ENCODE measurements at places on chromosomes 5 and 9.

- no peak for DNase-seq
Observed at GRCh38 chr5:128842241-128842640, 123.0 kb upstream of the SLC27A6 start.

DNA sequence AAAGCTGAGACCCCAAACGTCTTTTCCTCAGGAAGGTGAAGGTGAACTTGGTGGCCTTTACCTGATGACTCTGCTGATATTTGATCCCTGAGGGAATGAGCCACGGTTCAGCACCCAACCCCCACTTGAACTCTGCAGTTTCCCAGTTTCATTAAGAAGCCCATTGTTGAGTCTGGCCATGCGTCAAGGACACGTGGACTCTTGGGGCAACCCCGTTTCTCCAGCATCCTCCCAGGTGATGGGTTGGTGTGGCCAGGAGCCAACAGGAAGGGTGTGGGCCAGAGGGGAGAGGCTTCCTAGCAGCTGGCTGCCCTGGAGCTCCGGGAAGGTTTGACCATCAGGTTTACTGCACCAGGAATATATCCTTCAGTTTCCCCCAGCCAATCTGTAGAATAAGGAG is 59.5 kb upstream of the GNE start:
- DNase-seq: no peak

- no peak for DNase-seq
Observed at GRCh38 chr5:71836559-71837112, 117.6 kb downstream of the CARTPT start.

DNA sequence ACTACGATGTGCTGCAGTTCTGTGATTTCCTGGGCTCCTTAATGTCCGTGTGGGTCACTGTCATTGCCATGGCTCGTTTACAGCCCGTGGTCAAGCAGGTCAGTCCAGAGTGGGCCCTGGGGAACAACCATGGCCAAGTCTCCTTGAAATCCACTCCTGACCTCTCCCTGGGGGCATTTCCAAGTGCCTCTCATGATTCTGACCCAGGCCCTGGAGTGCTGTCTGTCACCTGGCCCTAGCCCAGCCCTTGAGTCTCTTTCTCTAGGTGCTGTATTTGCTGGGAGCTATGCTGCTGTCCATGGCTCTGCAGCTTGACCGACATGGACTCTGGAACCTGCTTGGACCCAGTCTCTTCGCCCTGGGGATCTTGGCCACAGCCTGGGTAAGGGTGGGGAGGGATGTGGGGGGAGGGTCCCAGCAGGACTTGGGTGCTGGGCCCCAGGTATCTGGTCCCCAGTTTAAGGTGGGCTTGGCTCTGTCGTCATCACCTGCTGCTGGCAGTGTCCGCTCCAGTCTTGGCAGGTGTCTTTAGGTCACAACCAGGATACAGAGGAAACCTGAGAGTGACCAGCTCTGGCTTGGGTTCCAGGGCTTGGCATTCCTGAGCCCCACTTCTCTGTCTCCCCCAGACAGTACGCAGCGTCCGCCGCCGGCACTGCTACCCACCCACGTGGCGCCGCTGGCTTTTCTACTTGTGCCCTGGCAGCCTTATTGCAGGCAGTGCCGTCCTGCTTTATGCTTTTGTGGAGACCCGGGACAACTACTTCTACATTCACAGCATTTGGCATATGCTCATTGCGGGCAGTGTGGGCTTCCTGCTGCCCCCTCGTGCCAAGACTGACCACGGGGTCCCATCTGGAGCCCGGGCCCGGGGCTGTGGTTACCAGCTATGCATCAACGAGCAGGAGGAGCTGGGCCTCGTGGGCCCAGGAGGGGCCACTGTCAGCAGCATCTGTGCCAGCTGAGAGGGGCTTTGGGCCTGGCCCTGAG is 17.0 kb downstream of the OR13J1 start:
- no peak for DNase-seq

Data from germinal center (tissue), 1 donor.